ENCODE measurements at places on chromosomes 7 and 10.

- DNase-seq = no peak
Observed at GRCh38 chr10:1977461-1977860, 240.1 kb upstream of the ADARB2 start.

DNA sequence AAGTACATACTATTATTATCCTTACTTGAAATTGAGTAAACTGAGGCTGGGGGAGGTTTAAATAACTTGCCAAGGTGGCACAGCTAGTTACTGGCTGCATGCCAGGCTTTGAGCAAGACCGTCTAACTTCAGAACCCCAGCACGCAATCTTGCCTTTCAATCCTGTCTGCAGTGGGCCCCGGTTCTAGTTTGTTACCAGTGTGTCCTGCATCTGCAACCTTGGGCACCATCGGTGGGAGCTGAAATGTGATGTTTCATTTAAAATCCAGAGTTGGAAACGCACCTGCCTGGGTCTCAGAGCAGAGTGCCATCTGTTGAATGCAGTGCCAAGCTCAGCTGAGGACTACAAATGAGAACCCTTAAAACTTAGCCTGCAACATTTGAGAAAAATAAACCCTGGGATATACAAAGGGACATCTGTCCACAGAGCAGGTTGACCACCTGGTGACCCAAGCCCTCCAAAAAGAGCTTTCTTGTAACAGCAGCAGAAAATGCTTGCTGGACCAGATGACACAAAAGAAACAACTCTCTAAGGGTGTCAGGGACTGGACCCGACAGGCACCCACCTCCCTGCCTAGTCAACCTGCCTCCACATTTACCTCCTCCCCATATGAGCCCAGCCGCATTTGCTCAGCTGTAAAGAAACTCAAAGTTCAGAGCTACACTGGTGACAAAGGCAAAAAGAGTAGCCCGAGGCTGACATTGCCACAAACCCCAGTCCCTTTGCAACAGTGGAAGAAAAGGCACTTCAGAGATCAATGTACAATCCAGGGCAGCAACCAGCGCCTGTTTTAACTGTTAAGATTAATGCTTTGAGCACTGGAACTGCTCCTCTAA, 1.7 kb downstream of the SH3PXD2A start:
- no peak for DNase-seq

GRCh38 chr10:101007915-101008822, 8.6 kb downstream of the LZTS2 start:
- no peak for DNase-seq

- no peak for DNase-seq
Observed at GRCh38 chr7:74029991-74030415, 2.0 kb downstream of the ELN start.

DNA sequence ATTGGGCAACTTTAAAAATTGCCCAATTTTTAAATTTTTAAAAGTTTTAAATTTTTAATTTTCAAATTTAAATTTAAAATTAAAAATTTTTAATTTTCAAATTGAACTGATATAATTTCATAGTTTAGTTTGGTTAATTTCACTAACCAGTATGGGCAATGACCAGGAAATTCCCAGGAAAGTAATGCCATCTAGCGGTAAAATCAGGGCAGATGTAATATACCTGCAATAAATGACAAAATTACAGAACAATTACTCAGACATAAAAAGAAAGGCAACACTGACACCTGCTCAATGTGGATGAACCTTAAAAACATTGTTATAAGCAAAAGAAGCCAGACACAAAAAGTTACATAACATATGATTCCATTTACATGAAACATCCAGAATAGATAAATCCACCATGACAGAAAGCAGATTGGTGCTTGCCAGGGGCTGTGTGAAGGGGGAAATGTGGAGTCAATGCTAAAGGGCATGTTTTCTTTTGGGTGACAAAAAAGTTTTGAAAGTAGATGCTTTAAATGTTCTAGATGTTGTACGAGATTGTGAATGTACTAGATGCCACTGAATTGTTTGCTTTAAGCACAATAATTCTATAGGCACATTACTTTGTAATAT, 28.6 kb upstream of the SLC16A12 start:
- peak; percentile 54 for DNase-seq

- no peak for DNase-seq
Observed at GRCh38 chr10:57849691-57850357, 417.9 kb downstream of the IPMK start.

DNA sequence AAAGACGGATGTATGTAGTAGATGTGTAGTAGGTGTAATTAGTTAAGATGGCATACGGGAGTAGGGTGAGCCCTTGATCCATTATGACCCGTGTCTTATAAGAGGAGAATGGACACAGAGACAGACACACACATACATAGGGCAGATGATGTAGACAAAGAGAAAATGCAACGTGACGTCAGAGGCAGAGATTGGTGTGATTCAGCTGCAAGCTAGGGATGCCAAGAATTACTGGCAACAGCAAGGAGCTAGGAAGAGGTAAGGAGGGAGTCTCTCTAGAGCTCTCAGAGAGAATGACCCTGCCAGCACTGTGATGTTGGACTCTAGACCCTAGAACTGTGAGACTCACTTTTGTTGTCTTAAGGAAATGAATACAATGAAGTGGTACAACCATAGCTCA, 247.0 kb upstream of the HABP2 start:
- DNase-seq = peak; percentile 35

DNA sequence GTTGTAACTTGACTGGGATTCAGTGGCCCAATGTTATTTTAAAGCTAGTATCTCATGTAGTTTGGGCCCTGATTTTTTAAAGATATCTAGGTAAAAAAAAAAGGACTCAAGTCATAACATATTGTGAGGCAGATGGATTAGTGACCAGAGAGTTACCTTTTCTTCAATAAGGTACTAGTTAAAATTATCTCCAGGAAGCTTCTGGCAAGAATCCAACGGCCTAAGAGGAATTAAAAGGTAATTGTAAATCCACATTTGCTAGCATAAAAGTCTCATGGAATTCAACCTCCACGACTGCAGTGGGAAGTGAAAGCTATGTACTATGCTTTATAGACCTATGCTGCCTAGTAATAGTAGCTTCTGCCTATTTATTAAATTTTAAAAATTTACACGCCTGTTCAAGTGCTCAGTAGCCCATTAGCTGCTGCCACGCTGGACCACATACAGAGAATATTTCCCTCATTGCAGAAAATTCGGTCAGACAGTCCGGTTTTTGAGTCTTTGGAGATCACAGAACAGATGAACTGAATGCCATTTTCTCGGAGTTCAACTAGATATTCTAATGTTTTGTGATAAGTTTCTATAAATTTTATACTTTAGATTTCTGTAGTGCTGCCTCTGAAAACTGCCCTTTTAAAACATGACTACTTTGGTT, 118.4 kb downstream of the NSUN6 start:
- no peak for DNase-seq

- DNase-seq = no peak
Observed at GRCh38 chr10:119737039-119737663, 11.3 kb downstream of the INPP5F start.

DNA sequence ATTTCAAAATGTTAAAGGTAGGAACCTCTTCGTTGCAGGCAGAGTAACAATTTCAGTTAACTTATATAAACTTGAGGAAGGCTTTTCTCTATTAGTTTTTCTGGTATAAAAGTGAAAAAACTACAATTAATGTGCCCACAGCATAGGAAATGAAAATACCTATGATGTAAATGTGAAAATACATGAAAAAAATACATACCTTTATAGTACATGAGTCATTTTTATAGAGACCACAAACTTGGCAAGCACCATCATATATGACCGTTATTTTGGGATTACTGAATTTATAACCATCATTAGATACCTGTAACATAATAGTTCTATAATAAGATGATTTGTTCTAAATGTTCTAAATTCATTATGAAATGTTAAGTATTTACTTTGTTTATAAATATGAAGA, 42.7 kb downstream of the VWDE start:
- DNase-seq = no peak

GRCh38 chr7:30091491-30091912, 43.3 kb upstream of the MTURN start:
- peak; percentile 82 for DNase-seq

- no peak for DNase-seq
Observed at GRCh38 chr10:117249493-117250093, 8.7 kb downstream of the SLC18A2 start.

DNA sequence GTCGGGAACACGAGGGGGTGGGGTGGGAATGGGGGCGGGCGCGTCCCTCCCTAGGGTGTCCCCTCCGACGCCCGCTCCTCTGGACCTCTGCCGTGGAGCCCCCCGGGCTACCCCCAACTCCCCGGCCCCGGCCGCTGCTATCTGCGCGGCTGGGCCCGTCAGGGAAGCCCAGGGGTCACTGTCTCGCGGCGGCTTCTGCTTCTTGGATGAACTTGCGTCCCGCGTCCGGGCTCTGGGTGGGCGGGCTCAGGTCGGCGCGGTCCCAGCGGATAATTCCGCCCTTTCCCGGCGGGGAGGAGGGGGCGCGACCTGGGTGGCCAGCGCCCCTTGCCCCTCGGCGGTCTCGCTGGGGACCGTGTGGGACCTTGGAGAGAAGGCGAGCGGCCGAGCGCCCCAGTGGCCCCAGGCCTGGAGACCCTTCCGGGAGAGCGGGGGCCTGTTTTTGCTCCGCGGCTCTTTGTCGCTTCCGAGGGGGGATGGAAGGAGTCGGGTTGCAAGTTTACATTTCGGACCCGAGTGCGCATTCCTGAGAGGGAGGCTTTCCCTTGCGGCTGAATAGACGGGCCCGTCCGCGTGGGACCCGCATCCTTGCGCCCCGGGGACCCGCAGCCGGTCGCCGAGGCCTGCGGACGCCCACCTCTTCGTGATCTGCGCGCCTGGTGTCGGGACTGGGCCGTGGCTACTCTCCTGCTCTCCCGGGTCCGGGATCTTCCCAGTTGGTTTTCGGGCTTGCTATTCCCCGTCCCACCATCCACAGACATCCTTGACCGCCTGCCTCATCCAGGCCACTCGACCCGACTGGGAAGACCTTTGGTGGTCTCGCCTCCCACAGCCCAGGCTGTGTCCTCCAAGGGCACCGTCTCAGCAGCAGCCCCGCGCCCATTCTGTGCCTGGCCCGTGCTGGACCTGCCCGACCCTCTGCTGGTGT, 812 bp downstream of the DOCK1 start:
- peak; percentile 81 for DNase-seq

GRCh38 chr10:100485801-100486495, 23.1 kb downstream of the WNT8B start:
- DNase-seq = no peak

GRCh38 chr10:47287365-47287802, 12.6 kb upstream of the GDF10 start:
- no peak for DNase-seq

DNA sequence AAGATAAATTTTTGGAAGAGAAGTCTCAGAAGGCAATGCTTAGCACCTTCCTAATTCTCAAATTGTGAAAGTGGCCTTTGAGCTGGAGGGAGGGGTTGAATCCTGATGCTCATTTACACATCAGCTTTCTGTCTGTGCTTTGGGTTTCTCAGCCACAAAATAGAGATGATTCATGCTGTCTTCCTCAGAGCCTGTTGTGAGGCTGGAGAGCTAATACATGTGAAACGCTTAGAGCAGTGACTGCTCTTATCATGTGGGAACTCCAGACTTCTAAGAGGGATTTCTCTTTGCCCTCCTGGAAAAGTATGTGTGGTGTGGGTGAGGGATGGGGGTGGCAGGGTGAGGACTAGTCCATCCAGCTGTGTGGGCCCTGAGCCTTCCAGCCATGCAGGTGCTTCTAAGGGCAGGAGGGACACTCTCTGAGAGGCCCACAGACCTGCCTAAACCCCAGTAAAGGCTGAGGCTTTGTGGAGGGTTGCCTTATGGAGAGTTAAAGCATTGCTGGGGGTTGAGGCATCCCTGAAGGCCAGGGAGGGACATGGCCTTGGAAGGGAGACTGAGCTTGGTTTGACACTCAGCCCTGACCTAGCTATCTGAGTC, 4.8 kb upstream of the EVX1 start:
- DNase-seq = peak; percentile 68

DNA sequence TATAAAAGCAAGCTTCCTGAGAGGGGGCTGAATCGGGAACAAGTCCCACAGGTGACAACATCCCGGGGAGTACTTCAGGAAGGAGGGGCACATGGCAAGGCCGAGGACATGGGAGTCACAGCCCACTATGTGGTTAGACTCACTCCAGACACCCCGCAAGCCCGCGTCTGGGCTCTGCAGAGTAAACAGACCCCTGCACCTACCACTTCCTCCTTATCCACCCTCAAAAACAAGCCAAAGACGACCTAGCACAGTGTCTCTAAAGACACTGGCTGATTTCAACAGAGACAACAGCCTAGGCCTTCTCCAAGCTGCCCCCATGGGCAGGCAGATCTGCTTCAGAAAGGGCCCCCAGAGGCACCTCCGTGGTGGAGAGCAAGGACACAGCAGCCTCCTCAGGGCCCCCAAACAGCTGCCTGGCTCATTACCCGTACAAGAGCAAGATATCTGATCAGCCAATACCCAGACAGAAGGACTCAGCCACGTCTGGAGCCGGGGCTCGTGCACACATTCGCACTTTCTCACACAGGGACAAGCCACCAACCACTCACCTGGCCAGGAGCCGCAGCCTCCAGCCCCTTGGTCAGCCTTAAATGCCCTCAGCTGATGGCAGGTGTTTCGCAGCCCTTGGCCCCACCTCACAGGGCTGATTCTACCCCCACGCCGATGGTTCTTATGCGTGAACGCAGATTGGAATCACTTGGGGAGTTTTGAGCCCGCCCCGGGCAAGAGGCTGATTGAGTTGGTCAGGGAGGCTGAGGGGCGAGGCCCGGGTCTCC, 10.7 kb upstream of the KPNA7 start:
- DNase-seq = no peak

DNA sequence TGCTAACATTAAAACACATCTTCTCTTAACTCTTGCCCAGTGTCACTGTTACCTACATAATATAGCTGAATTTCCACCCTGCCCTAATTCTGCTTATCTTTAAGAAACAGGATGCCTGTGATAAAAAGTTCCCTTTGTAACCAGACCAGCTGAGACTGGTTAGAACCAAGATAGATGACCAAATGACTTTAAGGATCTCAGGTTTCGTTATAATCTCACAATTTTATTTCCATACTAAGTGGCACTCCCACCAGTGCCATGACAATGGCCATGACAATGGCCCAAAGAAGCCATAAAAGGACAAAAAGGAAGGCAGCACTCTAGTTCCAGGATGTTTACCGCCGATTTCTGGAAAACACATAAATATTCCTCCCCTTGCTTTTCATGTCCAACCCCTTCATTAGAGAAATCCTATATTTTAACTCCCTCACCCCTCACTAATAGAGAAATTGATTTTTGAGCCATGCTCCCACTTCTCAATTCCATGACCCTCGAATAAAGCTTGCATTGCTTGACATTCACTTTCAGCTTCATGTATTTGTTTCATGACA, 126.1 kb downstream of the ELAPOR2 start:
- no peak for DNase-seq

DNA sequence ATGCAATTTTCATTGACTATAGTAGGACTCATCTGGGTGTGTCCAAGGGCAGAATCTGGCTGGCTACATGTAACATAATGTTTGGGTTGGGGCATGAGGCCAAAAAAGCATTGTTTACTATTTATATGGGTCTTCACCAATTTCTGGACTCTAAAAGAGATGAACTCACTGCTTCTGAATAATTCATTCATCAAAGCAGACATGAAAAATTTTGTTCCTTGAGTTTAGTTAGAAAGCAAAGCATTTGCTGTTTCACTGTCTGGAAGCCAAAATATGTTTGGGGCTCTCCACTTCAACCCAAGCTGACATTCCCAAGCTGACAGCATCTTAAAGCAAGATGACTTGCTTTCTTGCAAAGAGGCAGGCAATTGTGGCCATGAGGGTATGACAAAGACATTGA, 670.6 kb downstream of the SUGCT start:
- peak; percentile 26 for DNase-seq

All from GM03348 (cell line).